ENCODE measurements at places on chromosomes 1 and 21.

GRCh38 chr1:91603409-91603808, 102.8 kb downstream of the CDC7 start:
- no peak for DNase-seq

GRCh38 chr1:31523012-31523411, 53.3 kb upstream of the TINAGL1 start:
- DNase-seq, result no peak

DNA sequence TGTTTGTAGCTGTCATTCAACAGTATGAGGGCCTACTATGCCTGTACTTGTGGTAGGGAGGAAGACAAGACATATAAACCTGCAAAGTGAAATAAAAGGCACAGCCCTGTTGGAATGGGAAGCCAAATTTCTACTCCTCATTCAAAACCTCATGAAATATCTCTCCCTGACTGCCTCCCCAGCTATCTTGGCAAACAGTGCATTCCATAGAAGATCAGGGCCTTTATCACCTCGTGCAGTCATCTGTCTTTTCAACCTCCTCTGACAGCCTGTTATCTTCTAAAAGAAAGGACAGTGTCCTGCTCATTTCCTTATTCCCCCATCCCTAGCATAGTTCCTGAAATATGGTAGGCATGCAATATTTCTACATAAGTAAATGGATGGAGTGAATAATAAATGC, 71.0 kb downstream of the SH3GLB1 start:
- DNase-seq, result no peak

- no peak for DNase-seq
Observed at GRCh38 chr1:174872615-174873058, 127.1 kb upstream of the CACYBP start.

GRCh38 chr1:102191723-102192122, 195.0 kb upstream of the OLFM3 start:
- no peak for DNase-seq

DNA sequence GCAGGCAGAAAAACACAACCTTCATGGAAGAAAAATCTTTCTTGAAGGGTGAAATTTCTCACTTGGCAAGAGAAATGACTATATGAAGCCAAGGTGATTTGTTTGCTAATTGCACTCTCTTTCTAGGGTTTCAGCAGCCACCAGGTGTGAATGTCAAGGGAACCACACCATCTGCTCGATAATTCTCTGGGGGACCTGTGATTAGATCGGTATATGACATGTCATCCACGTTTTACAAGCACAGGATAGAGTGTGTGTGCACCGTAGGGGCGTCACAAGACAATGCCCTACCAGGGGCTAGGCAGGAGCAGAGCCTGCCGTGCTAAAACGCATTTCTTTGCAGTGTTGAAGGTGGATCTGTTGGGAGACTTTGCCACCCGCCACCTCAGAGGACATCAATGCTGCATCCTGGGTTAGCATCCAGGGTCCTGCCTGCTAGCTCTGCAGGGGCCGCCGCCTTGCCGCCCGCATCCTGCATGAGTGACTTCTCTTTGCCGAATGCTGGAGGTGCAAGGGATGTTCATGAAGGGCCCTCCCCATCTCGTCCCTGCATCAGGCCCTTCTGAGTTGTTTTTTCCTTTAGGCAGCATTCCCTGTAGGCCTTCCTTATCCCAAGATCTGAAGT, 37.8 kb upstream of the CCSAP start:
- no peak for DNase-seq

DNA sequence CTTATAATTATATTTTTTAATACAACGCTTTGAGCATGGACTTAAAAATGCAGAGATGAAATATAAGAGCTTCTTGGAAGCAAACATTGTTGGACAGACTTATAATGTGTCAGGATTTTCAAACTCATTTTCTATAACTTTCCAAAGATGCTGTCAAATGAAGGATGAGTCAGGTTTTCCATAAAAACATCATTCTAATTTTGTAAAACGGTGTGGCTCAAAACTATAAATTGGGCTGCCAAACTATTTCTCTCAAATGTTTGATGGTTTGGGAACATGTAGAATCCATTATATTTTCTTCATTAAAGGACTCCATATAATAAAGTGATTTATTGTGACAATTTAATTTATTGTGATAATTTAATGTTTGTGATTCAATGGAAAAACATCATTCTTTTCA, 511.2 kb downstream of the USP25 start:
- no peak for DNase-seq

DNA sequence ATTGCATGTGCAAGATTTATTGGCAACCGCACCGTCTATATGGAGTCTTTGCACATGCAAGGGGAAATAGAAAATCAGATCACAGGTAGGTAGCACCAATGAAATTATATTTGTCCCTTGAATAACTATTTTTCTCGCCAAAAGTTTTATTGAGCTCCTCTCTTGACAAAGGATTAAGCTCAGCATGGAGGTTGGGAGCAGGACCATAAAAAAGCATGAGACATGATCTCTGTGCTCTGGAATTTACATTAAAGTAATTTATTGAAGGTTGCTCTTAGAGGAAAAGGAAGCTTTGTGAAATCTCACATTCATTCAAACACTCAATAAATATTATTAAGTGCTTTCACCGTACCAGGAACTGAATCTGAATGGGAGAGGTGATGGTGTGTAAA, 66.0 kb upstream of the UBE2U start:
- no peak for DNase-seq

DNA sequence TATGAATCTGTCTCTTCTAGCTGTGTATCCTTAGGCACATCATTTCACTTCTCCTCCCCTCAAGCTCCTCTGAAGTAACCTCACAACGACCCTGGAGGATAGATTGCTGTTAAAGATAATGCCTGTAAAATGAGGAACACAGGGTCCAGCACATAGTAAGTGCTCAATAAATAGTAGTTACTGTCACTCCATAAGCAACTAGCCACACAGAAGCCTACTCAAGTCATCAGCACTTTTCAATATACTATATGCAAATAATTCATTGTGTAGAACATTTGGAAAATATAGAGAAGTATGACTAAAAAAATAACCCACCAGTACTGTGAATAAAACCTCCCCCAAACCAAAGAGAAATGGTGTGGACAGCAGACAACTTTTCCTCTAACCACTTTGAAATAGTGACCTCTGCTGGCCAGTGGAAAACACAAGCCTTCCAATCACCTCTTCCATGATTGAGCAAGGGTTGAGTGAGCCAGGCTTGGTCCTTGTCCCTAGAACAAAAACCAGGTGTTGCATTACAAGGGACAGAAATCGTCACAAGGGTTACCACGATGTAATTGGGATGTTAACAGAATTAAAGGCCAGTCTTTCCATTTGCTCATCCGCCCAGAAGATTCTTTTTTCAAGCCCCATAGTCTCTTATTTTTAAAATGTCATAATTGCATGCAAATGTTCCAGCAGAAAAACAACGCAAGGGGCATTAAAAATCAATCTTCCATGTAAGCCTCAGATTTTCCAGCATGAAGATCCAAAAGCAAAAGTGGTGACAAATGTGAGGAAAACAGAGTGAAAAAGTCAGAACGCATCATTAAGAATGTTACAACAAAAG, 15.7 kb upstream of the GLIS1 start:
- DNase-seq, result peak; percentile 28

DNA sequence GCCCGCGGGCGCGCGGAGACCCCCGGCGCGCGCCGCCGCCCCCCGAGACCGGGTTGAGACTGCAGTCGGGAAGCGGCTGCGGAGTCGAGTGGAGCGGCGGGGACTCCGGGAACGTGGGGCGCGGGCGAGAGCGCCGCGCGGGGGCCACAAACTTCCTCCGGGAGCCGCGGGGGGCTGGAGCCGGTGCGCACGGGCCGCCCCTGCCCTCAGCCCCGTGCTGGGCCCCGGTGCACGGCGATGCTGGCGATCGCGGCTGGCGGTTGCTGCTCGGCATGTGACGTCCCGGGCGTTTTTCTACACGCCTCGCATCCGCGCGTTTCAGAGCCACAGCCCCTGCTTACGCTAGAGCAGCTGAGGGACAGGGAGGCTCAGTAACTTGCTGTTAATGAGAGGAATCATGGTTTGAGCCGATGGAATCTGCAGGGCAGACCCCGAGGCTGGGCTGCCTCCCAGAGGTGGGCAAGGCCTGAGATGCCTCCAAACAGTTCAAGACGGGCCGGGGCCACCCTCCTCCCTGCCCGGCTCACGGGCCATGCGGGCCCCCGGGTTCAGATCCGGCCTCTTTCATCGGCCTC, 520 bp downstream of the TMEM201 start:
- DNase-seq, result peak; percentile 40

DNA sequence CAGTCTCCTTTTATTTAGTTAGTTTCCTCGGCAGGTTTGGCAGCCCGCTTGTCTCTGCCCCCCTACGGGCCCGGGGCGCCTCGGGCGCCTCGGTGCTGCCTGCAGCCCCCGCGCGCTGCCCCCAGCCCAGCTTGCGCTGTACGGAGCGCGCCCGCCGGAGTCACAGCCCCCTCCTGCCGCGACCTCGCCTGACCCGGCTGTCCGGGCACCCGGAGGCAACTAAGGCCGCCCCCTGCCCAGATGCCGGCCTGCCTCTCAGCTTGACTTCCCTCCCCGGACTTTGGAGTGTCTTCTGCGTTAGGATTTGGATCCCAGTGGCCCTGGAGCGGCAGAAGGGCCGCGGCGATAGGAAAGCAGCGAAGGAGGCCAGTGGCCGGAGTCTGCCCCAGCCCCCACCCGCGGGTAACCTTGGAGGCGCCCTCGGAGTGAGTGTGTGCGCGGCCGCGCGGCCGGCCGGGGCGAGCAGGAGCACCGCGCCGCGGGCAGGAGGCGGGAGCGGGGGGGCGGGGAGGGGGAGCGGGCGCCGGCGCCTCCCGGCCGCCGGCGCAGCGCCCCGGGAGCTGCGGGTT, 7.6 kb downstream of the CDKN2C start:
- peak; percentile 64 for DNase-seq

- DNase-seq, result peak; percentile 43
Observed at GRCh38 chr1:156245451-156246232, 2.2 kb downstream of the PAQR6 start.

DNA sequence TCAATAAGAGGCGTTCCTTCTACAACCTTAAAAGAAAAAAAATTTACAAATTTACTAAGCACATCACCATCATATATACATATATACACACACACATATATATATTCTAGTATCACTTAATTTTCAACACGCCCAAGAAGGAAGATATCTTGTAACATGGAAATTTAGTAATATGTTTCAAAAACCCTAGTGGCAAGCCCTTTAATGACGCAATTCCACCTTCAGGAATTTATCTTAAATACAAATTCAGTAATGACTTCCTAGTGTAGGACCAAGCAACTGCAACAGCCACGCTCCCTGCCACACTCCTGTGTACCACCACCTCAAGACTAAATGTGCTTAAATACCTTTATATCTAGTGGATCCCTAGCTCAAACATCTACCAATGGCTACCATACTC, 12.5 kb downstream of the LBR start:
- no peak for DNase-seq

- no peak for DNase-seq
Observed at GRCh38 chr1:202056644-202057334, 46.4 kb downstream of the ELF3 start.

DNA sequence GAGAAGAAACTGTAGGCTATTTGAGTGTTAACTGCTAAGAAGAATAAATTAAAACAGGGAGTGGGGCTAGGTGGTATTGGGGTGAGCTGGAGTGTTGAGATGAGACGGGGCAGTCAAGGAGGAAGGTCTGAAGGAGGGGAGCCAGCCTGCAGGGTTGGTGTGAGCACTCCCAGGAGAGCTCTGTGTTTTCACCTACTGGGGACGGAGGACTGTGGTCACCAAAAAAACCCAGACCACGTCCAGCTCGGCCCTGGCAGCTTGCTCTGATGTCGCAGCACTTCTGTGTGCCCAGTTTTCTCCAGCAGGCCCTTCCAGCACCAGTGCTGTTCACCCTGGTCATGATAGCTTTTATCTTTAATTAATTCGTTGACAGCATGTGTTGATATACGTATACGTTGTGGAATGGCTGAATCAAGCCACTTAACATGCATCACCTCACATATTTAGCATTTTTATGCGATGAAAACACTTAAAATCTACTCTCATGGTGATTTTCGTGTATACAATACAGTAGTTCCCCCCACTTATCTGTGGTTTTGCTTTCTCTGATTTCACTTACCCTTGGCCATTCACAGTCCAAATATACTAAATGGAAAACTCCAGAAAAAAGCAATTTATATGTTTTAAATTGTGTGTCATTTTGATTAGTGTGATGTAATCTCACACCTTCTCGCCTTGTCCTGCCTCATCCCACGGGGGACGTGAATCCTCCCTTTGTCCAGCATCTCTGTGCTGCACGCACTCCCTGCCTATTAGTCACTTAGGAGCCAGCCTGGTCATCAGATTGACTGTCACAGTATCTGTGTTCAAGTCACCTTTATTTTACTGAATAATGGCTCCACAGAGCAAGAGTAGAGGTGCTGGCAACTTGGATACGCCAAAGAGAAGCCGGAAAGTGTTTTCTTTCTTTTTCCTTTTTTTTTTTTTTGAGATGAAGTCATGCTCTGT, 12.3 kb downstream of the FAM3B start:
- DNase-seq, result no peak

- DNase-seq, result no peak
Observed at GRCh38 chr1:63882048-63882704, 108.4 kb downstream of the ROR1 start.

DNA sequence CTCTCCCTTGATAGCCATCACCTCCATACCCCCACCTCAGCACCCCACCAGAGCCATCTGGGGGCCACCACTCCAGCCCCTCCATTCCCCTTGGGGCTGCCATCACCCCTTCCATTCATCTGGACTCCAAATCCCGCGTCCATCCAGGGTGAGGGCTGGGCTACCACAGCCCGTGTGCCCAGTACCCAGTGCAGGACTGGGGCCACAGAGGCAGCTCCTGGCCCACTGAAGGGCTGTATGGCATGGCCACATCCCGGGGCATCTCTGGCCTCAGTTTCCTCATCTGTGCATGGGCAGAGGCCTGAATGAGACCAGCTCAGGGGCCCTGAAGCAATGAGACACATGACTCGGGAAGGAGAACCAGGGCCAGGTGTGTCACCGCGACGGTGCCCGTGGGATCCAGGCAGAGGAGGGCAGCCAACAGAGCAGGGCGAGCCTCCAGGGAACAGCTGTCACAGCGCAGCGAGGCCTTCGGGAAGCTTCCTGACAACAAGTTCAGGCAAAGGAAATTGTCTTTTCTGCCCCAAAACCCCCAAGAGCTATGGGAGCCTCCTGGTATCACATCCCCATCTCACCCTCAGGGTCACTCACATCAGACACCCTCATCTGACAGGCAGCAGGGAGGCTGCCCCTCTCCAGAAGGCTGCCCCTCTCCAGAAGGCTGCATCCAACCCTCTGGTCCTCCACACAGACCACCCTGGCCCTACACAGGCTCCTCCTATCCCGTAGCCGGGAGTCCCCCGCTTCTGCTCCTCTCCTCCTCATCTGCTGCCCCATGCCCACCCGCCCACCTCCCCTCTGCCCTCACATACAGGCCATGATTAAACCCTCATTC, 76.3 kb downstream of the MEGF6 start:
- no peak for DNase-seq

DNA sequence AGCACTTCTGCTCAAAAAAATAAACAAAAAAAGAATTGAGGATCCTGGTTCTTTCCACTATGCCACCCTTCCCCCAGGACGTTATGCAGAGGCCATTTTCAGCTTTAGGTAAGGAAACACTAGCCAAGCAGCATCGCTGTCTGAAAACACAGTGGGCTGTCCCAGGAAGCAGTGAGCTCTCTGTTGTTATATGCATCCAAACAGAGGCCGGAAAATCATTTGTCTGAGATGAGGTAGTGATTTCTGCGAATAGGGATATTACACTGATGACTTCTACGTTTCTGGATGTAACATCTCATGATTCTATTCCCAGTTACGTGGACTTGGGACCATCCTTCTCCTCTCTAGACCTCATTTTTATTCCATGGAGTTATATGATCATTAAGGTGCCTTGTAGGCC, 137.2 kb downstream of the OMA1 start:
- no peak for DNase-seq

Measured in germinal center (tissue), 1 donor.